ENCODE measurements at places on chromosomes 13 and 19.
A peak's percentile ranks its signal among the peaks of the same experiment; 100 is the strongest.

DNA sequence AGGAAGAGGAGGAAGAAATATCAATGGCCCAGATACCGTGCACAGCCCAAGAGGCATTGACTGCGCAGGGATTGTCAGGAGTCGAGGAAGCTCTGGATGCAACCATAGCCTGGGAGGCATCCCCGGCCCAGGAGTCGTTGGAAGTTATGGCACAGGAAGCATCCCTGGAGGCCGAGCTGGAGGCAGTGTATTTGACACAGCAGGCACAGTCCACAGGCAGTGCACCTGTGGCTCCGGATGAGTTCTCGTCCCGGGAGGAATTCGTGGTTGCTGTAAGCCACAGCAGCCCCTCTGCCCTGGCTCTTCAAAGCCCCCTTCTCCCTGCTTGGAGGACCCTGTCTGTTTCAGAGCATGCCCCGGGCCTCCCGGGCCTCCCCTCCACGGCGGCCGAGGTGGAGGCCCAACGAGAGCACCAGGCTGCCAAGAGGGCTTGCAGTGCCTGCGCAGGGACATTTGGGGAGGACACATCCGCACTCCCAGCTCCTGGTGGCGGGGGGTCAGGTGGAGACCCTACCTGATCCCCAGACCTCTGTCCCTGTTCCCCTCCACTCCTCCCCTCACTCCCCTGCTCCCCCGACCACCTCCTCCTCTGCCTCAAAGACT, 36.0 kb downstream of the KEAP1 start:
- no peak for DNase-seq

GRCh38 chr13:24145240-24145639, 15.3 kb upstream of the SPATA13 start:
- DNase-seq = no peak

DNA sequence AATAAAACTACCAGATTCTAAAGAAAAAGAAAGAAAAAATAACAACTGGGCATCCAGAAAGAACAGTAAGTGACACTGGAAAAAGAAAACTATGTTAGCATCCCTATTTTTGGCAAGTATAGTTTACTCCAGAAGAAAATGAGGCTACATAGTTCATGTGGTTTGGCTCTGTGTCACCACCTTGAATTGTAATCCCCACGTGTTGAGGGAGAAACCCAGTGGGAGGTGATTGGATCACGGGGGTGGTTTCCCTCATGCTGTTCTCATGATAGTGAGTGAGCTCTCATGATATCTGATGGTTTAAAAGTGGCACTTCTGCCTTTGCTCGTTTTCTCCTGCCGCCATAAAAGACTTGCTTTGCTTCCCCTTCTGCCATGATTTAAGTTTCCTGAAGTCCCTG, 76.9 kb downstream of the ITGBL1 start:
- DNase-seq = peak; percentile 81

- DNase-seq = peak; percentile 64
These were observed 850 bp downstream of the MTMR6 start for GRCh38 chr13:25286308-25286968.

- peak; percentile 39 for DNase-seq
These were observed 96.0 kb downstream of the UBL3 start for GRCh38 chr13:29754473-29754806.

DNA sequence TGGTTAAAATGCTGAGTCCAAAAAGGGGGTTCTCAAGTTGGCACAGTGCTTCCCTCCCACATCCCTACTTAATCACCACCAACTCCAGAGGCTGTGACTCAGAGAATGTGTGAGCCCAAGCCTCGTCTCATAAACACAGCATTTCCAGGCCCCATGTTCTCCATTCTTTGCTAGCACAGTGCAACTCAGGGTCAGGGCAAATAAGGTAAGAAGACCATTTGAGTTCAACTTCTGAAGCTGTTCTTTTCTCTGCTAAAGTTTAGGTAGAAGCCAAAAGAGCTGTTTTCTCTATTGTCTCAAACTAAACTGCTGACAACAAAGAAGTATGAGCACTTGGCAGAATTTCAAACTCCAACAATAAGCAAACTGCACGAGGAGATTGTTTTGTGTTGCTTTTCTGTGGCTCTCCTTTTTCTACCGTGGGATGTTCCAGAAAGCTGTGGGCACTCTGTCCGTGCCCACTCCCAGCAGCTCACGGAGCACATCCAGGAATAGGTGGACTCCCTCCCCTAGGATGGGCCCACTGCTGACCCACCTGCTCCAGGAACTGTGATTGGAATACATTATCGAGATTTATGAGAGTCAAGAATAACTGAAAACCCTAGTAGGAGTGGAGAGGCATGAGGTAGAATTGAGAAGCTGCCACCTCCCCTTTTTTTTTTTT, 494.3 kb downstream of the COG6 start:
- peak; percentile 76 for DNase-seq

GRCh38 chr19:55481148-55481793, 3.7 kb upstream of the NAT14 start:
- no peak for DNase-seq

GRCh38 chr19:17910791-17911360, 21.9 kb upstream of the CCDC124 start:
- DNase-seq = no peak

DNA sequence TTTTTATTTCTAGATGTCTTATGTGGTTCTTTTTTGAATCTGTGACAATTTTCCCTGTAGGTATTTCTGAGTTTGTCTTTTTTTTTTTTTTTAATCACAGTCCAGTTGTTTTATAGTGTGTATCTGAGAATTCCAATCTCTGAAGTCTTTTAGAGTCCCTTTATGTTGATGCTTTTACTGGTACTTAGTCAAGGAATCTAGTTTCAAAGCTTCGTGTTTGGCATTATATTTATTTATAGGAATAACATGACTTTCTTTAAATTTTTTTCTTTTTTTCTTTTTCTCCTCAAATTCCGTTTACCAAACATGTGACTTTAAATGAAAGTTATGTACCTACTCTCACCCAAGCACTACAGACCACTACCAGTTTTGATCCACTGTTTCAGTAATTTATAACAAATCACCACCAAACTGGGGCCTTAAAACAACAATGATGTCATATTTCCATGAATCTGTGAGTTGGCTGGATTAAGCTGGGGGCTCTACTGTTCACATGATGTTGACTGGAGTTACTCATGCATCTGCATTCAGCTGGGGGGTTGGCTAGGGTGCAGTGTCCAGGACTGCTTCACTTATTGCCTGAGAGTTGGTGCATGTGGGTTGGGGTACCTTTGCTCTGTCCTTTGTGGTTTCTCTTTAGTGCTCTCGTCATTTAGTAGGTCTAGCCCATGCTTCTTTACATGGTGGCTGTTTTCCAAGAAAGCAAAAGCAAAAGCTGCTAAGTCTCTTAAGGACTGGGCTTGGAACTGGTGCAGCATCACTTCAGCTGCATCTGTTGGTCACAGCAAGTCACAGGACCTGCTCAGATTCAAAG, 22.3 kb downstream of the KCTD4 start:
- peak; percentile 78 for DNase-seq

DNA sequence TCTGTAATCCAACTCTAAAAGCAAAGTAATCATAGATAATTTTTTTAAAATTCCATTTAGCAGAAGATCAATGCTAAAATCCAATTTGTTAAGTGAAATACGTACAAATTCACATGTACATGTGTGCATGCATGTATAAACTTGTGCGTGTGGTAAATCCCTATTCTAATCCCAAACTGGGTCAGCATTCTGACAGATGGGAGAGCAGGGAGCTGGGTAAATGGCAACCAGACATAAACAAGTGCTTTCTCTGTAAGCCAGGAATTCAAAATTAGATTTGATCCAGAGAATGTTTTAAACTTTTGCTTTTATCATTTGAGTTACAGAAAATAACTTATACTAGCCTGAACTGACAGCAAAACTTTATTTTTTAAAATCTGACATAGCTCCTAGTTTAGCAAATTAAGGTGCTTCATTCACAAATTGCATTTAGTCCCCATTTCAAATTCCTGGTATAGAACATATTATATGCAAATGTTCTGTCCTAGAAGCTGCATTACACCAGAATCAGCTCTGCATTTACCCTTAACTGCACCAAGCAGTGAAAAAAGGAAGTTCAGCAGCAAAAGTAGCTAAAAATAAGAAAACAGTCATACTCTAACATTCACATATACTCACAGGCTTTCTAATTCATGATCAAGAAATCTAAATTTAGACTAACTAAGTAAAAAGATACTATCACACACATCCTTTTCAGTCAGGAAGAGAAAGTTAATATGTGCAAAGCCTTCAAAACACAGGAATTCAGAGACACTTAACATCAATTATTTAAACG, 32.6 kb downstream of the UBL3 start:
- no peak for DNase-seq

DNA sequence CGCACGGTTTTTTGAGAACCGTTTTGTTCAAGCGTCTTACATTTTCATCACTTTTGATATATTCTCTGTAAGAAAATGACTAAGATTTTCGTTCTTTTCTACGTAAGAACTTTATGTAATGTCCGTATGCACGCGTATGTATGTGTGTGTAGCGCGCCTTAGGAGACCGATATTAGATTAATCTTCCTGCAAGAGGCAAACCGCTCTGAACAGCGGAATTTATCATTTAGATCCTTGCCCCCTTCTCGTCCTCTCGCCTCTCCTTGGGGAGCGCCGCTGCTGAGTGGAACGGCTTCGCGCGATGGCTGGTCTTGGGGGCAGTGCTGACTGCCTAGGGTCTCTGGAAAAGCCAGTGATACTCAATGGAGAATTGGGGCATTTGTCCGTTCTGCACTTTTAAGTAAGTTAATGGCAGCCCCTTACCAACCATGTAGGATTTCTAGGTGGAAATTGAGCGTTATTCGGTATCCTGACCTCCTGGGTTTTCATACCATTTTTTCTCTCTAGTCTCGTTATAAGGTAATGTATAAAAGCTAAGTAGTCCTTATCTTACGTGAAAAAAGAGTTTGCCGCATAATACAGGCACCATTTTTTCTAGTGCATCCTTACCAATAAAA, 4.7 kb downstream of the MAB21L1 start:
- DNase-seq = peak; percentile 52
